Uterus (tissue), 4 donors: ENCODE measurements at places on chromosomes 7 and 10.

- peaks cover 4% of the 10 kb centered on the region for H3K4me1 ChIP-seq
- H3K36me3 ChIP-seq: no peaks in the 10 kb centered on the region
- no peaks in the 10 kb centered on the region for H3K27me3 ChIP-seq
- no peak overlapping the region for H3K4me3 ChIP-seq
Observed at GRCh38 chr10:124149189-124150042, 56.0 kb upstream of the CHST15 start.

DNA sequence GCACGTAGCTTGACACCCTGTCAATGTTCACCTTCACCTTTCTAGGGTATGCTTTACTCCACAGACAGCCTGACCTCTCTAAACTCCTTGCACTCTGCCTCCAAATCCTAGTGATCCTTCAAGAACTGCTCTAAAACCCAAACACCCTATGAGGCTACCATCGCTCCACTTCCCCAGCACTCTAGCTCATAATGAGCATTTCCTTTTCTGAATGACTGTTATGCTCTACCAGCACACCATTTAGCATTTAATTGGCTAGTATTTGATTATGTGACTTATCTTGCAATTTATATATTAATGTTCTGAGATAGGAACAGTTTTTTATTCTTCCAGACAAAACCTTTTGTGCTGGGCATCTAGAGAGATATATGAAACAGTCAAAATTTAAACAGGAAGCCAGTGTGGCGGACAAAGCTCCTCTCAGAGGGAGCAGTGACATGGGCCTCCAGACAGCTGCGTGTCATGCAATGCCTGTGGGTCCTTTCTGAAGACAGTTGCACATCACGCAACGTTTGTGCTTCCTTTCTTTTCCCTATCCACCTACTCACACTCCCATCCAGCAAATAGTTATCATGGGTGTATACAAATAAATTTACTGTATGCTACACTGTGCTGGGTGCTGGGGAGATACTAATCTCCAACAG lies 86.3 kb downstream of the ALOX5 start:
- no peak overlapping the region for H3K4me3 ChIP-seq
- DNase-seq: no peak
- H3K27ac ChIP-seq: no peak overlapping the region
- H3K36me3 ChIP-seq: no peaks in the 10 kb centered on the region
- H3K27me3 ChIP-seq: no peaks in the 10 kb centered on the region
- no peaks in the 10 kb centered on the region for H3K4me1 ChIP-seq

DNA sequence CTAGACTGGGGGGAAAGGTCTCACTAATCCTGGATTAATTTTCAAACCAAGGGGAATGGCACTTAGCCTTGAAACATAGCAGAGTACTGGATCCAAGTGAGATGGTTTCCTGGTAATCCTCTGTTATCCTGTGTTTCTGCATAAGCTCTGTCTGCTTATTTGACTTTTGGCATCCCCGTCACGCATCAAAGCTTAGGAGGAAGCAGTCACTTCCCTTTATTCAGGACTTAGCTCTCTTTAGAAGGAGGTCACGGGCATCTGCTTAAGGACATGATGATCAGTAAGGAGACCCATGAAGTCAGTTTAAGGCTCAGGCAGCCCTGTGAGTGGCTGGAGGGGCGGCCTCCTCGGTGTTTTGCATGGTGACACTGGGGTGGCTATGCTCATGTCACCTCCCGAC lies 30.0 kb downstream of the TSPAN15 start:
- H3K27ac ChIP-seq: peak overlapping the region; percentile 92
- no peak overlapping the region for H3K4me3 ChIP-seq
- no peak for DNase-seq
- H3K27me3 ChIP-seq: no peaks in the 10 kb centered on the region
- H3K4me1 ChIP-seq: peaks cover 4% of the 10 kb centered on the region
- no peaks in the 10 kb centered on the region for H3K36me3 ChIP-seq

- H3K36me3 ChIP-seq: no peaks in the 10 kb centered on the region
- no peak overlapping the region for H3K4me3 ChIP-seq
- peak; percentile 75 for DNase-seq
- H3K27me3 ChIP-seq: no peaks in the 10 kb centered on the region
- no peaks in the 10 kb centered on the region for H3K4me1 ChIP-seq
- H3K27ac ChIP-seq: peak overlapping the region; percentile 45
Observed at GRCh38 chr10:63083904-63084689, 49.0 kb upstream of the NRBF2 start.

DNA sequence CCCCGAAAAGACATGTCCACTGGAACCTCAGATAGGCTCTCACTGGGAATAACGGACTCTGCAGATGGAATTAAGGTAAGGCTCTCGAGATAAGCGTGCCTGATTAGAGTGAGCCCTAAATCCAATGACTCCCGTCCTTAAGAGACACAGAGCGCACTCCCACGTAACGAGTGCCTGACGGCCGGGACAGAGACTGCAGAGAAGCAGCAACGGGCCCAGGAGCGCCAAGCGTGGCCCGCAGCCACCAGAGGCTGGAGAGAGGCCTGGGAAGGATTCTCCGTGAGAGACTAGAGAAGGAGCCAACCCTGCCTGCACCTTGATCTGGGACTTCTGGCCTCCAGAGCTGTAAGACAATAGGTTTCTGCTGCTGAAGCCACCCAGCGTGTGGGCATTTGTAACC lies 20.0 kb upstream of the TNRC18 start:
- no peak overlapping the region for H3K4me3 ChIP-seq
- no peaks in the 10 kb centered on the region for H3K36me3 ChIP-seq
- no peak for DNase-seq
- H3K4me1 ChIP-seq: no peaks in the 10 kb centered on the region

DNA sequence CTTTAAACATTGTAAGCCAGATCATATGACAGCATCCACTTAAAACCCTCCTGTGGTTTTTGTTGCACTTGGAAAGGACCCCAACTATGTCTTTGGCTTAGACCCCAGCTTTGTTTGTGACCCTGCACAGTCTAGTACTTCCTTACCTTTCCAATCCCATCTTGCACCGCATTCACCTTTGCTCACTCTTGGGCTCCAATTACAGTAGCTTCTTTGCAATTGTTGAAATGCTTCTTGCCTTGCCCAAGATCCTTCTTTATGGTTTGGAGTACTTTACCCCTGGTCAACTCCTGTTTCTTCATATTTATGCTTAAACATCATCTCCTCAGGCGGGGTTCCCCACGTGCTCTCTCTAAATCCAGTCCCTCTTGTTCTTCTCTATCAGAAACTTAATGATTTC lies 162.6 kb downstream of the PTEN start:
- H3K4me1 ChIP-seq: no peaks in the 10 kb centered on the region
- no peak overlapping the region for H3K27ac ChIP-seq

DNA sequence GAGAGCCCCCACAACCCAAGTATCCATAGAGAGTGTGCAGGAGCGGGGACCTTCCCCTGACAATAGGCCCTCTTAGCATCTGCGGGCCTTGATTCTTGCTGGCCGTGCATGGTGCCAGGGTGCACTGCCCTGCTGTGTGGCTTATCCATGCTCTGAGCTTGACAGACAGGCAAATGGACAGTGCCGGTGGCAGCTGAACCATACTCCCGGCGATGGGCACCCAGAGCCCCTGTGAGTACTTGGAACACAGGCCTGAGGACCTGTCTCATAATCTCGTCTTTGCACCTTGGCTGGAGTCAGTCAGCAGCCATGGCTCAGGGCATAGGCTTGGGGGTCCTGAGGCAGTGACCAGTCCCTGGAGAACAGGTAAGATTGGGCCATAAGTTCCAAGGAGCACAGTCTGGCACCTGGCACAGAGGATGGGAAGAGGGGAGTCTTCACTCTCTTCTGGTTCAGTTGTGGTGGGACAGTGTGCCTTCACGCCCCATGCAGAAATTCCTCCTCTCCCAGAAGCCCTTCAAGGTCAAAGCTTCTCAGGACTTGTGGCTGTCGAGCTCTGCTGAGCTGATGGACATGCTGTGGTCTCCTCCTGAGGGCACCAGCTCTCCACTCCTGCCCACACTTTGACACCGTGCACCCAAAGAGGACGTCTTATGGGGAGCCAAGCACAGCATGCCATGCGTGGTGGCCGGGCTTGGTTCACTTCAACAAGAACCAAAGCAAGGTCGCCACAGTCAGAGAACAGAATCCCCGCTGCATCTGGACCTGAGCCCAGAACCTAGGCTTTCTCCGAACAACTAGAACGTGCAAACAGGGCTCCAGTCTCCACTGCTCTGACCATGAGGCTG lies 59.4 kb upstream of the CAMK2B start:
- DNase-seq: no peak
- no peaks in the 10 kb centered on the region for H3K4me1 ChIP-seq
- no peaks in the 10 kb centered on the region for H3K27me3 ChIP-seq

- H3K27me3 ChIP-seq: no peaks in the 10 kb centered on the region
- no peak for DNase-seq
- no peak overlapping the region for H3K27ac ChIP-seq
- peaks cover 11% of the 10 kb centered on the region for H3K4me1 ChIP-seq
- H3K4me3 ChIP-seq: no peak overlapping the region
Observed at GRCh38 chr10:28180654-28181053, 122.2 kb downstream of the MPP7 start.

DNA sequence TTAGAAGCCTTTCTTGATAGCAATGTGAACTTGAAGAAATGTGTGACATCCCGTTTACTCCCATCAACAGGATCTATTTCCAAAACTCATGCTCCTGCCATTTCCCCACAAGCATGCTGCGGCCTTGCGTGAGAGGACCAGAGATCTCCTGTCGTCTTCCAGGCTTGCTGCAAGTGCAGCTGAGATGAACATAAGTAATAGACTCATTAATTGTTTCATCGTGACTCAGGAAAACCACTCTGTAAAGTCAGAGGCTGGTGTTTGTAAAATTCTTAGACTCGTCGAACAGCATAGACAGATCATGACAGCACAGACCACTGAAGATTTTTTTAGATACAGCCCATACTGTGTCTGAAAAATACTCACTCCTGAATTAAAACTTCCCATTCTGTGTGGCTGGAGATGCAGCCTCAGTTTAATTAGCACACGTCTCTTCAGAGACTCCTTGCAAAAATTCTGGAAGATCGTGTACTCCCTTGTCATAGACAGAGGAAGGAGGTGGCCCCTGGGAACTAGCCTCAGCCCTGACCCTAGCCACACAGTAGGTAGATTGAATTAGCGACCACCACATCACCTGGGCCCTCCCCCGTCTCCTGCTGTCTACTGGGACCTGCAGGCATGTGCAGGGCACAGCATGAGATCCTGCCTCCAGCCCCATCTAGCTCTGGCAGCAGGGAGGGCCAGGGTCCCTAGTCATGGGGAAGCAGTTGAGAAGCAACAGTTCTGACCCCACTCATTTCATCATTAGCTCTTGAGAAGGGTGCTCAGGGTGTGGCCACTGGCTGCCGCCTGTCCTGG lies 226.0 kb downstream of the CELF2 start:
- no peak overlapping the region for H3K4me3 ChIP-seq
- DNase-seq: no peak
- no peaks in the 10 kb centered on the region for H3K36me3 ChIP-seq
- no peak overlapping the region for H3K27ac ChIP-seq

DNA sequence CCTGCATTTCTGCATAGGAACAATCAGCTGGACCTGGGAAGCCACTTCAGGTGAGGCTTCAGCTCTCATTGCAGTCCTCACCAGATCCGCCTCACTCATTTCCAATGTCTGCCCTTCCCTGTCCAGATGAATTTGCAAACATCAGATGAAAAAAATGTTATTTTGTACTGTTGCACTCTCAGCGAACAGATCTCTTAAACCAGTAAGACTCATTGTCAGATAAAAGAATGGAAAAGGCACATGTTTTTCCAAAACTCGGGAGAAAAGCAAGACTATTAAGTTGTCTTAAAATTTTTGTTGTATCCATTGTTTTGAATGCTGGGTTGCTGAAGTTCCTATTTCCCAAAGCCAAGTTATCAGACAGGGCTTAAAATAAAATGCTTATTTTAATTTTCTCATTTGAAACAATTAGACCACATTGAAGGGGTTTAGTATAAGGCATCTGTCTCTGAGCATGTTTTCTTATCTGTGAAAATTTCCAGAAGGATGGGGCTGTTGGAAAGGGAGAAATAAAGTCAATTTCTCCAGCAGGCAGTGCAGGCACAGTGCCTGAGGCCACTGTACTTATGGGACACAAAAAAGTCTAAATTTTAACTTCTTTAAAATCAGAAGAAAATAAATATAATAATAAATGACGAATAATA lies 396.8 kb downstream of the KCNMA1 start:
- peak overlapping the region; percentile 82 for H3K27ac ChIP-seq
- no peak overlapping the region for H3K4me3 ChIP-seq
- no peak for DNase-seq
- H3K36me3 ChIP-seq: no peaks in the 10 kb centered on the region
- H3K27me3 ChIP-seq: no peaks in the 10 kb centered on the region

DNA sequence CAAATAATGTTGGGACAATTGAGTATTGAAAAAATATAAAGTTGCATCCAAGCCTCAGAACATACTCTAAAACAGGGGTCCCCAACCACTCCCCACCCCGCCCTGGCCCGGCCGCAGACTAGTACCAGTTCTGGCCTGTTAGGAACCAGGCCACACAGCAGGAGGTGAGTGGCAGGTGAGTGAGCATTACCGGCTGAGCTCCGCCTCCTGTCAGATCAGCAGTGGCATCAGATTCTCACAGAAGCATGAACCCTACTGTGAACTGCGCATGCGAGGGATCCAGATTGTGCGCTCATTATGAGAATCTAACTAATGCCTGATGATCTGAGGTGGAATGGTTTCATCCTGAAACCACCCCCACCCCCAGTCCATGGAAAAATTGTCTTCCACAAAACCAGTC lies 19.4 kb downstream of the HIPK2 start:
- H3K27ac ChIP-seq: no peak overlapping the region
- no peak for DNase-seq

GRCh38 chr10:71725998-71726579 lies 6.5 kb upstream of the C10orf105 start:
- DNase-seq: no peak
- H3K36me3 ChIP-seq: no peaks in the 10 kb centered on the region
- H3K4me3 ChIP-seq: no peak overlapping the region
- no peaks in the 10 kb centered on the region for H3K27me3 ChIP-seq
- H3K27ac ChIP-seq: no peak overlapping the region

DNA sequence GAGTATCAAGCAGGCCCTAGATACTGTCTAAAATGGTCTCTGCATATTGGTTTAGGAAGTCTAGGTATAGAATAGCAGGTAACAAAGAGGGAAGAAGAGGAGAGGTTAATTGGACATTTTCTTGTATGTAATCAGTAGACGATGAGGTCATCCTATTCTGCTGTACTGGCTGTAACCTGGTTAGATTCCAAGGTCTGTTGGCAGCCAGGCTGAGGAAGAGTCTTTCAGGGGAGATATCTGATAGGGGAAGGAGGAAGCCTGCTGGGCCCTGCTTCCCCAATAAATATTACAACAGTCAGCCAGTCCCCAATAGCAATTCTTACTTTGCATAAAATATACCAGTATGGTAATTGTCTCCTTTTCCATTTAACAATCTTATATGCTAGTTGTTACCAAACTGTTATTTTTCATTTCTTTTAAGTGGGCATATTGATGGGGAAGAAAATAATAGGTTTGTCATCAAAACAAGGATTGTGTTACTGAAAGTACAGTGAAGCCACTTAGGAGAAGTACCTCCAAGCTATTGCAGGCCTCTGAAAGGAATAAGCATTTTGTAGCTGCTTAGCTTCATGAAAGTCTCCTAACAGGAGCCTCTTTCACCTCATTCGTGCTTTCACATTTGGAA lies 186.4 kb downstream of the LRRC4 start:
- peak; percentile 47 for DNase-seq
- H3K27me3 ChIP-seq: no peaks in the 10 kb centered on the region
- no peaks in the 10 kb centered on the region for H3K36me3 ChIP-seq
- peak overlapping the region; percentile 53 for H3K27ac ChIP-seq

GRCh38 chr10:119821182-119821581 lies 51.5 kb downstream of the MCMBP start:
- DNase-seq: no peak
- no peaks in the 10 kb centered on the region for H3K27me3 ChIP-seq
- H3K4me1 ChIP-seq: no peaks in the 10 kb centered on the region
- no peak overlapping the region for H3K27ac ChIP-seq
